A172 (cell line): ENCODE measurements at places on chromosomes 5 and 9. TPM values are rescaled to one million over a fixed set of nuclear protein-coding genes. Genes with fewer than 3 reads are reported as not detected.
A peak's percentile ranks its signal among the peaks of the same experiment; 100 is the strongest.

DNA sequence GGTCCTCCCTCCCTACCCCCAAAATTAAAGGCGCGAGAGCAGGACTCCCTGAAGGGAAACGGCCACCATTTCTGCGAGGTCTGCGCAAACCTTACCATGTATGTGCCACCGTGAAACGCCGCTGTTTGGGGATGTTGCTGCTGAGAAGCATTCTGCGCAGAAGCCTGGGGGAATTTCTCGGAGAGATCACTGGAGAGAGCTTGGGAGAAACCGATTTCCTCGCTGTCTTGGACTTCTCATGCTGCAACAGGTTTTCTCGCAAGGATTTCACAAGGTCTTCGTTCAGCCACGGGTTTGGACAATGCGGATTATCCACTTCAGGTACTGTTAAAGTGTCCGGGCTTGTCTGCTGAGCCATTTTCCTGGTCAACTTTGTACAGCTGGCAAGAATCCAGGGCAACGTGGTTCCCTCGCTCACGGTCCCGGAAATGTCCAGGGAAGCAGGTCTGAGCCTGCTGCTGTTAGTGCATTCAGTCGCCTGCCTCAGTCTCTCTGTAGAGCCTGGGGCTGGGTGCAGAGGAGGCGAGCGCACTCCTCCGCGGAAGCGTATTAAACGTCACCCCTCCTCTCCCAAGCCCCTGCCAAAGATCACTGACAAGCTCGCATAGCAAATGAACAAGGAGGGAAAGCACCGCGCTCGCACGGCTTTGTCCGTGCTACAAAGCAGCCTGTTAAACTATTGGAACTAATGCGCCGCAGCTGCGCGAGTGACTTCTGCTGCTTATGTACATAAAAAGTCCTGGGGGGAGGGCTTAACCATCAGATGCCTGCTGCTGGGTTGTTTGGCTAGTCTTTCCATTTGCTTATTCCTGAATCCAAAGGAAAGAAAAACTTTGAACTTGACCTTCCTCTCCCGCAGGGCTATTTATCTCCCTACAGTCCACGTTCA is 125.1 kb downstream of the PDE4D start:
- peak; percentile 66 for DNase-seq

- DNase-seq: no peak
Measured at GRCh38 chr9:108603141-108603540, 252.6 kb downstream of the ACTL7B start.

Gene FGFR4
- 9.1 and 10.7 TPM in 2 replicates for total RNA-seq

- DNase-seq: no peak
Measured at GRCh38 chr5:141431286-141431685, 979 bp downstream of the PCDHGA12 start.

Gene SLC36A2
- total RNA-seq: not detected in 2 replicates

DNA sequence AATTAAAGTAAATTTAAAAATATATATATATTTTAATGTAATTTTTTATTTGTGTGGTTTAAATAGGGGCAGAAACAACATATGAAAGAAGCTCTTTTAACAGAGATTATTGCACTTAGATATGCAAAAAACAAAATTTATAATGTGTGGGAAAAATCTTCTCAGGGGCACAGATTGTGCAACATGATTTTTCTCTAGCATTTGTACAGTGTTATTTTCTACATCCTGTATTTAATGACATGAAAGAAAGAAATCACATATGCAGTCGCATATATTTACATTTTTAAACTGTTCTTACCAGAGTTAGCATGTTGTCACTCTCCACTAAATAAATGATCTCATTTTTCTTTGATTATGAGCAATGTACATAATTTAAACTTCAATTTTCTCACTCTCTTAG is 265.3 kb upstream of the CTNND2 start:
- no peak for DNase-seq

GRCh38 chr9:12956261-12956660 is 181.4 kb downstream of the LURAP1L start:
- peak; percentile 40 for DNase-seq

DNA sequence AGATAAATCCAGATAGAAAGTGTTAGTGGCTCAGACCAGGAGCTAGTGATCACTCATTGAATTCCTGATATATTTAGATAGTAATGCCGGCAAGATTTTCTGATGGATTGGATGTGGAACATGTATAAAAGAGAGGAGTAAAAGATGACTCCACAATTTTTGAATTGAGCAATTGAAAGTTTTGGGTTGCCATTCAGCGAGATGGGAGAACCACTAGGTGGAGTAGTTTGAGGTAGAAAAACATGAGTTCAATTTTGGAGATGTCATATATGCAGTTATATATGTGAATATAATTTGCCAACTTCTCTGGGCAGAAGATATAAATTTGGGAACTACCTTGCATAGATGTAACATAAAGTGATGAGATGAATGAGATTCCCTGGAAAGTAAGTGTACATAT is 502.5 kb upstream of the SEMA6A start:
- DNase-seq: no peak

- DNase-seq: no peak
Measured at GRCh38 chr9:111036429-111036789, 1.9 kb downstream of the LPAR1 start.

- DNase-seq: peak; percentile 56
Measured at GRCh38 chr5:79255786-79256557, 20.0 kb downstream of the JMY start.

Gene SLC36A3
- not detected in 2 replicates for total RNA-seq

GRCh38 chr5:90170261-90170660 is 239.3 kb downstream of the CETN3 start:
- no peak for DNase-seq

Gene ARSI
- total RNA-seq: 1.9 and 5.0 TPM in 2 replicates

DNA sequence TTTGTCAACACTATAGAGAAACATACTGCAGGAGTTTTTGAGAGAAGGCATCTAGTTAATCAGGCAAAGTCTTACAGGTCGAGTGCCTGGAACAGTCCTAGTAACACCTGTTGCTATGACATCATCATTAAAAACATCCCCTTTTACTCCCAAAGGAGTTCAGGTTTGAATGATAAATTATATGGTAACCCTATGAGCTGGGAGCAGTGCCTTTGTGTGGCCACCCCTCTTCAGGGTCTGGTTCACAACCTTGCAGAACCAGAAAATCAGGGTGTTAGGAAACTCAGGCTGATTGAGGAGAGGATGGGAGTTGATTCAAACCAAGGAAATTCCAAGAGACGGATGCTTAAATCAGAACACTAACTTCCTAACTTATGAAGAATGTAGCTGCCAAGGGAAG is 179.1 kb upstream of the RASEF start:
- no peak for DNase-seq

GRCh38 chr5:3584724-3585531 is 10.7 kb upstream of the IRX1 start:
- no peak for DNase-seq
